Pons (tissue), 1 donor: ENCODE measurements at places on chromosomes 3 and 15.
A peak's percentile ranks its signal among the peaks of the same experiment; 100 is the strongest.

DNA sequence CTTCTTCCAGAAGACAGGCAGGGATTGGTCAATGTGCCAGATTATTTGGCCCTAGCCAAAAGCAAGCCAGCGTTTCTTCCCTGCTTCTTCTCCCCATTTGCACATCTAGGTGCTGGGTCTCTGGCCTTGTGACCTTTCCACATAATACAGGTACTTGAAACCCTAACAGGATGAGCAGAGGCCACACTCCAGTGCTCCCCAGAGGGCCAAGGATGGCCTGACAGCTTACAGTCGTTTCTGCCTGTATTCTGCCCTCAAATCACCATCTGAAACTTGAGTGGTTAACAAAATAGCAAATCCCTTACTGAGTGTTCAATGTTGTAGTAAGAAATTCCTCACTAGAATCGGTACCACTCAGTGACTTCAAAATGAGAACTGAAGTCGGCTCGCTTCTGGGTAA is 29.1 kb downstream of the MKRN2 start:
- DNase-seq: no peak

DNA sequence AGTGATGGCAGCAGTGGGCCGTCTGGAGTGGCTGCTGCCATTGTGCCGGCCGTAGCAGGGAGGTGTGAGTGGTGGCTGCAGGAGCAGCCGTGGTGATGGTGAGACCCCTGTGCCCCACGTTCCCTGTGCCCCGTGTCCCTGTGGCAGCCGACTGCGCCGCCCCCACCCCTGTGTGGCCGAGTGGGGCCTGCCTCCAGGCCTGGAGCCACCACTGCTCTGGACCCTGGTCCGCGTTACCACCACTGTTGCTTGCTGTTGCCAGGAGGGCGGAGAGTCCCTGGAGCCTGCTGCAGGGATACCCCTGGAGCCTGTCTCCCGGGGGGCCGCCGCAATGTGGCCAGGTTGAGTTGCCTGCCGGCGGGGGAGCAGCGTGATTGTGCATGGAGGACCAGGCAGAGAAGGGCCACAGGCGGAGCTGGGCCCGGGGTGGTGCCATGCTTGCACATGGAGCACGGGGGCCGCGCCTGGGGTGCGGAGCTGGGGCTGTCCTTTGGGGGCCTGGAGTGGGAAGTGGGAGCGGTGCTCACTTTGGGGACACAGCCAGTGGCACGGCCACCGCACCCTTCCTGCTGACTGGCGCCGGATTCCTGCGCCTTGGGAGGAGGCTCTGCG is 50.1 kb downstream of the SLC6A20 start:
- no peak for DNase-seq

GRCh38 chr3:72976281-72976741 is 20.3 kb upstream of the PPP4R2 start:
- no peak for DNase-seq

- DNase-seq: no peak
These were observed 11.5 kb upstream of the MB21D2 start for GRCh38 chr3:192929146-192929545.

- DNase-seq: no peak
These were observed 1.4 kb upstream of the LRRC3B start for GRCh38 chr3:26621176-26621575.

GRCh38 chr3:154864947-154865346 is 215.2 kb upstream of the MME start:
- no peak for DNase-seq

DNA sequence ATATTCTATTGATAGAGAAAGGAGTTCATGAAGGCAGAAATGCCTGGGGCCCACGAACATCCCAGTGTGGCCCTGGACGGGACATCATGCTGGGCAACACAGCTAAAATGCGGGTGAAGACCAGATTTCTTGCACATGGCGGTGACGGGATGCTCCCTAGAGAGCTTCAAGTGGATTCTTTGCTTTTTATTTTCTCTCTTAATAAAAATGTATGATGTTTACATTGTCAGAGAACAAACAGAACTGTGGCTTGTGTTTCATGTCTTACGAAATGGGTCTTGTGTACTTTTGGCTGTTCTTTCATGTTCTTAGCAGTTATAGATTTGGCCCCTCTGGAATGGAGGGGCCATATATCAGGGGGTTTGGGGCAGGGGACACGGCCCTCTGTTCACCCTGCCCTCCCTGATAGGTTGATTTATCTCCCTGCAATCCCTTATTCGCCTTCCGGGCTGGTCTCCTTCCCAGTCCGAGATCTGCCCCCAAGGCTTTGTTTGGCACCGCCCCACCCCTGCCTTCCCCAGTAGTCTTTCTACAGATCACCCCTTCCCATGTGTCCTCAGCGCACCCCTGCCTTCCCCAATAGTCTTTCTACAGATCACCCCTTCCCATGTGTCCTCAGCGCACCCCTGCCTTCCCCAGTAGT is 68.7 kb upstream of the CGNL1 start:
- DNase-seq: no peak

GRCh38 chr3:111593666-111594065 is 1.5 kb downstream of the ZBED2 start:
- DNase-seq: no peak

GRCh38 chr15:31396881-31397560 is 70.4 kb downstream of the KLF13 start:
- DNase-seq: peak; percentile 20

DNA sequence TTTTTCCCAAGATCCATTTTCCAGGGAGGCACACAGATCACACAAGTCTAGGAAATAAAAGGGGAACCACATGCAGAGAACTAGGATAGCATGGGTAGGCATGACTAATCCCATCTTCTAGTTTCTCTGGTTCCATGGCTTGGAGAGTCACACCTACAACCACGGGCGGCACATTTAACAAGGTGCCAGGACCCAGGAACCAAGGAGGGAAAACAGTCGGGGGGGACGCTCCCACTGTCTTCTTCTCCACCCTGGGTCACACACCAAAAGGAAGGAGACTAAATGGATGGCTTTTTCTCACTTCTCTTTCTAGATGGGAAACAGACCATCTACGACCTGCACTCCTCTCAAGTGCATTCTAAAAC is 4.6 kb upstream of the SMCO1 start:
- no peak for DNase-seq

GRCh38 chr3:17307887-17308286 is 423.1 kb downstream of the PLCL2 start:
- no peak for DNase-seq
